ENCODE measurements at places on chromosomes 12 and 14.

- DNase-seq, result no peak
These were observed 119.1 kb downstream of the PTPN11 start for GRCh38 chr12:112537710-112538396.

- DNase-seq, result no peak
These were observed 763.9 kb downstream of the NRXN3 start for GRCh38 chr14:78933948-78934524.

GRCh38 chr12:47910486-47910885 is 5.7 kb upstream of the VDR start:
- no peak for DNase-seq

DNA sequence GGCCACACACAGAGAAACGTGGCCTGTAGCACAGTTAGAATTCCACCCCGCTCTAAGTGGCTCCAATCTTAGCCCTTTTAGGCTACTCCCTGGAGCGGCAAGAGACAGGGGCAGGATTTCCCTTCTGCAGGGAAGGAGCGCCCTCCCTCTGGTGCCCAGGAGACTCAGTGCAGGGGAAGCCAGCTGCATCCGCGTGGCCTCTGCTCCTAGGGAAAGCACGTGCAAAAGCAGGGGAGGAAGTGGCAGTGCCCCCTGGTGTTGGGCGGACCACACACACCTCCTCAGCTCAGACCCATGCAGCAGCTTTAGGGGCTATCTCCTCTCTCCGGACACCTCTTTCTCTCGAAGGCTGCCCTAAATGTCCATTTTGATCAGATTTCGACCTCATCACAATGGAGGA is 50.0 kb downstream of the SPRING1 start:
- DNase-seq, result no peak

- no peak for DNase-seq
These were observed 18.0 kb downstream of the SLC24A4 start for GRCh38 chr14:92340931-92341330.

DNA sequence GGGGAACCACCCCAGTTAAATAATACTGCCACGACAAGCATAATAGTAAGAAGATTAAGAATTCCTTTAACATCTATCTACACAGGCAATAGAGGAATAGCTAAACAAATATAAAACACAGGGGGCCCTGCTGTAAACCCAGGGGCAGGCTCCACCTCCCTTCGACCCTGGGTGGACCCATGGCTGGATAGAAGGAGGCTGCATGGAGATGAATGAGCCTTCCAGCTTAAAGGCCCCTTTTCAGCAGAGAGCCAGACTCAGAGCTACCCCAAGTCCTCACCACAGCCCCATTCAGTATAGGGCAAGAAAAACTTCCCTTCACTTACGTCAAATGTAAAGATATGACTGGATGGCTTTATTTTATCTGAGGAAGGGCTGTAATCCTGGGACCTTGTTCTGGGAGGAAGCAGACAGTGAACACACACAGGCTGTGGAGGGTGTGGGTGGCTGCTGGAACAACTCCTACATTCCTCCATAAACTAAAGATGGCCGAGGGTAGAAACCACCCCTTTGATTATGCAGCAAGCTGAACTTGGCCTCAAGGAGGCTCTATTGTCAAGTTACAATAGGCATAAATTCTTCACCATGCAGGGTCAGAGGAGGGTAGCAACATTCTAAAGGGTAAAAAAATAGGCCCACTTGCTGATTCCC is 30.4 kb downstream of the NUAK1 start:
- no peak for DNase-seq

All from AG09309 (cell line).